ENCODE measurements at places on chromosomes 13 and 19. TPM values are rescaled to one million over a fixed set of nuclear protein-coding genes. Genes with fewer than 3 reads are reported as not detected.

DNA sequence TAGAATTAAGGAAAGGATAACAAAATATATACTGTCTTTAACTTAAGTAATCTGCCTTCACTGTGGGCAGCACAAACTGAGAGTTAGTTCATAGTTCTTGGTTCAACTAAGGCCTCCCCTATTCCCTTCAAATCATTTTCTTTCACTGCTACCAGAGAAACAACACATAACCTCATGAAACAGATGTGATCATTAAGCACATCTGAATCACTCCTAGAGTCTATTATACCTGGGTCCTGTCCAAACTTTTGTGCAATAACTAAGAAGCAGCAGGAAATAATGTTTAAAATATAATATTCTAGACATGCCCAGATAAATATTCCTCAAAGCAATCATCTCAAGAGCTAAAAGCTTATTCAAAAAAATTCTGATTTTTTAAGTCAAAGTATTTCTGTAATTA, 62.9 kb downstream of the ZC3H13 start:
- peak; percentile 8 for DNase-seq

DNA sequence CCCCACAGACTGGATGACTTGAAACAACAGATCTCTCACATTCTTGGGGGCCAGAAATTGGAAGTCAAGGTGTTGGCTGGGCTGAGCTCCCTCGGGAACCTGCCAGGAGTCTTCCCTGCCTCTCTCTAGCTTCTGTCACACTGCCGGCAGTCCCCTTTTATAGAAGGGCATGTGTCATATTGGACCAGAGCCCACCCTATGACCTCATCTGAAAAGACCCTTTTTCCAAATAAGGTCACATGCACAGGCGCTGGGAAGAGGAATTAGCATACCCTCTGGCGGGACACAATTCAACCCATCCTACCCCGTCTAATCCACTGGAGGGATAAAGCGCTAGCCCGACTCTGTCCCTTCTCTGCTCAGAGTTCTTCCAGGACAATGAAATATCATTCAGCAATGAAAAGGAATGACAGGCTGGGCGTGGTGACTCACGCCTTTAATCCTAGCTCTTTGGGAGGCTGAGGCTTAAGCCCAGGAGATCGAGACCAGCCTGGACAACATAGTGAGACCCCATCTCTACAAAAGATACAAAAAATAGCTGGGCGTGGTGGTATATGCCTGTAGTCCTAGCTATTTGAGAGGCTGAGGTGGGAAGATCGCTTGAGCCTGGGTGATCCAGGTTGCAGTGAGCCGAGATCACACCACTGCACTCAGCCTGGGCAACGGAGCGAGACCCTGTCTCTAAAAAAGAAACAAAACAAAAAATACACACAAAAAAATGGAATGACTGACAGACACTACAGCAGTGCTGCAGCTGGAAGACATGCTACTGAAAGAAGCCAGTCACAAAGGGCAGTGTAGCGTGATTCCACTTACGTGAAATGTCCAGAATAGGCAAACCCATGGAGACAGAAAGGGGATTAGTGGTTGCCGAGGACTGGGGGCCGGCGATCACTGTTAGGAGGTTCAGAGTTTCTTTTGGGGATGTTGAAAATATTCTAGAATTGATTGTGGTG, 28.5 kb downstream of the MEIS3 start:
- no peak for DNase-seq

- no peak for DNase-seq
These were observed 74.4 kb downstream of the ARHGAP35 start for GRCh38 chr19:46935066-46935663.

GRCh38 chr19:16518061-16518460, 21.9 kb downstream of the C19orf44 start:
- no peak for DNase-seq

GRCh38 chr13:97134364-97135095, 87.6 kb upstream of the MBNL2 start:
- DNase-seq: peak; percentile 11

DNA sequence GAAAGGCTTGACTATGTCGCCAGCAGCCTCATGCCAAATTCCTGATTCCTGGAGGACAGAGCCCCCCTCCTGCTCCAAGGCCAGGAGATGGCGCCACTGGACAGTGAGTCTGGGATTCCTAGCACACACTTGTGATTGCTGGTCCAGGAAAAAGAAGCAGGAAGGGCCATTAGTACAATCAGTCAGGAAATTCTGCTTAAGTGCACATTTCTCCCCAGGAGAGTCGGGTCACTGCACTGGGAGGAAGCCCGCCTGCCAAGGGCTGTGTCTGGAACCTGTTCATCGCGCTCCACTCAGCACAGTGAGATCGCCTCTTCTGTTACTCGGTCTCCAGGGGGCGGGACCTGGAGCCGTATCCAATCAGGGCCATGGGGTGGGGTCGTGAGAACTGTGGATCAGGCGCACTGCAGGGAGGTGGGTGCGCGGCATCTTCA, 65.1 kb downstream of the ZNF823 start:
- DNase-seq: peak; percentile 5

TMEM38A gene
- total RNA-seq: 0.76 TPM
